ENCODE measurements at places on chromosomes 6 and 20. TPM values are rescaled to one million over a fixed set of nuclear protein-coding genes. Genes with fewer than 3 reads are reported as not detected.

- DNase-seq, result no peak
Measured at GRCh38 chr6:157670466-157671186, 152.4 kb upstream of the SNX9 start.

- no peak for DNase-seq
Measured at GRCh38 chr6:160133441-160134336, 12.1 kb downstream of the SLC22A1 start.

GRCh38 chr6:36906539-36907325 lies 21.0 kb downstream of the C6orf89 start:
- no peak for DNase-seq

DNA sequence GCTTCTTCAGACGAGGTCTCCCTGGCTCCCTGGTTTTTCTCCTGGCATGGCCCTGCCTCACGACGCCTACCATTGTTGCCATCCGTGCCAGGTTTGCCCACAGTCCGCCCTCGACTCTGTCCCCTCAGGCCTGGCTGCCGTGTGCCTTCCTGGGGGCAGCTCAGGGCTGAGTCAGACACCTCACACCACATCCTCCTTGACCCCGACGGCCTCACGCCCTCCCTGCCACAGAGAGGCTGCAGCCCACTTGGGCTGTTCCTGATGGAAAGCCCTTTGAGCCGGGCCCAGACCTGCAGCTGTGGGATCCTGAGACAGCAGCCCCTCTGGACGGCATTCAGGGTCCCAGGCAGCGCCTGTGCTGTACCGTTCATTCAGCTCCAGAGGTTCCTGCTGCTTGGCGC lies 108.3 kb downstream of the PSMB1 start:
- peak; percentile 5 for DNase-seq

- peak; percentile 41 for DNase-seq
Measured at GRCh38 chr20:40687384-40688128, 1.5 kb downstream of the MAFB start.

FAM83B gene
- 40.3 TPM for total RNA-seq

DNA sequence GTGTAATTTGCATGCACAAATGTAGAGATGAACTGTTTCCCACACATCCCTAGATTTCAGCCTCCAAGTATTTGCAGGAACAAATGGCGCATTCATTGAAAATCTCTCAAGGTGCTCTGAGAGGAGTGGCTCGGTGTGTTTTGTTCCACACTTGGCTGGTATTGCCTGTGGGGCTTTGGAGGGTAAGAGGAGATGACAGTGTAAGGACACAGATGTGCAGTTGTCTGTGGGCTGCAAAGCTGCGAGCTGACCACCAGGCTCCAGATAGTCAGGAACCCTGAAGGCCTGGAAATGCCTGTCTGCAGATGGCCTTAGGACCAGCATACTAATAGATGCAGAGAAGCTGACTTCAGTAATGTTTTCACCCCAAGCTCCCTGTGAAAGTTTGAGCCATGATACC lies 57.7 kb upstream of the PBOV1 start:
- no peak for DNase-seq

DNA sequence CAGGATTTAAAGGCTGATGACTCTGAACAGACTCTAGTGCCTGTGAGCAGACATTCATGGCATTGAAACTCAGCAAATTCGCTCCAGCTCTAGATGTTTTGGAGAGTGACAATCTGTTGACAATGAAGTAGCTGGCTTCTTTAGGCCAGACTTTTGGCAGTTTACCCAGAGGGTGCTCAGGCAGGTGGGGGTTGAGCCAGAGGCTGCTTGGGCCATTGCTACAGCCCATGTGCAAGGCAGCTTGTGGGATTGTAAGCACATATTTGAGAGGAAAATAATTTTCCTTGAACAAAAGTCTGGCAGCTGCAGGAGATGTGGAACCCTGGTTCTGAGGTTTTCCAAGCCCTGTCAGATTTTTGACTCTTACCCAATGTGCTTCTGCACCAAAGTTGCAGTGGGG lies 311.6 kb downstream of the CDC5L start:
- no peak for DNase-seq

DNA sequence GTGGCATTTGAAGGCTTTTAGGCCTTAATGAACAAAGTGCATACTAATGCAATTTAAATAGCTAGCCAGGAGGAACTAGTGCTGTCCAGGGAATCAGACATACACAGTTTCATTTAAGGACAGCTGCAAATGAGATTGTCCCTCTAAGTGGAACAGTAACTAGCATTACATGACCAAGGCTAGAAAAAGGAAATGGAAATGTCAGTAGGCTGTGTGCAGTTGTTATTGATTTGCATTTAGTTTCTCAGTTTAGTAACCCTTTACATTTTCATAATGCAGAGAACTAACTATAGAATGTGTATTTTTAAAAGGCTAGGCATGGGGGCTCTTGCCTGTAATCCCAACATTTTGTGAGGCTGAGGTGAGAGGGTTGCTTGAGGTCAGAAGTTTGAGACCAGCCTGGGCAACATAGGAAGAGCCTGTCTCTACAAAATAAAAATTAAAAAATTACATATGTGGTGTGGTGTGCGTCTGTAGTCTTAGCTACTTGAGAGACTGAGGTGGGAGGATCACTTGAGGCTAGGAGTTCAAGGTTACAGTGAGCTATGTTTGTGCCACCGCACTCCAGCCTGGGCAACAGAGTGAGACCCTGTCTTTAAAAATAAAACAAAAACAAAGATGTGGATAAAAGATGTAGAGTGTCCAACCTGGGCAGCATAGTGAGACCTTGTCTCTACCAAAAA lies 468.0 kb downstream of the UTRN start:
- no peak for DNase-seq

DNA sequence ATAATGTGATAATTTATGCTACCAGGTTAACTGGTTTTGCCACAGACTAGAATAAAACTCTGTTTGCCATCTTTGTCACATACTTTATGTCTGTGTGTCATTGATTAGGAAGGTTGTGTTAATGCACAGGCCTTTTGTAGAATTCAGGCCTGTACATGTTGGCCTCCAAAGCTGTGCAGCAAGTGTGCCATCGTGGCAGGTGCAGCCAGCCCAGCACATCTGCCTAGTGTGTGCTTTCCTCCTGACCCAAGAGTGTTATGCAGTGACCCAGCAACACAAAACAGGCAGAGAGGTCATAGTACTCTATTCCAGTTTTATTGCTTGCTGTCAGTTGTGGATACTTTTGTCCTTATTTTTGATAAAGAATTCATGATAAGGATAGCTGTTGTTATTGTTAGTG lies 3.7 kb downstream of the MAP3K4 start:
- peak; percentile 58 for DNase-seq

GRCh38 chr20:43691928-43692524 lies 25.1 kb downstream of the MYBL2 start:
- peak; percentile 31 for DNase-seq

DNA sequence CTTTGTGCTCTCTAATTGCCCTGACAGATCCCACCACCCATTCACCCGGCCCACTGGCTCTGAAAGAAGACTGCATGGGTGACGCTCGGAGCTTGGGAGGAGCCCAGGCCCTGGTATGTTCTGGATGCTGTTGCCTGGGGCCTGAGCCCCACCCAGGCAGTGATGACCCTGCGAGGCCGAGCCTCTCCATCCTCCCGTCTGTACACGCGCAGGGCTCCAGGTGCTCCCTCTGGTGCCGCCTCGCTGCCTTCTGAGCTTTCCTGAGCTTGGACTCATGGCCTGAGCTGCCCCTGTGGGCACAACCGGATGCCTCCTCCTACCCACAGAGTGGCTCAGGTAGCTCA lies 61.2 kb downstream of the STK35 start:
- DNase-seq, result no peak

- no peak for DNase-seq
Measured at GRCh38 chr6:128425856-128426255, 94.5 kb downstream of the PTPRK start.

SLC22A7 gene
- not detected for total RNA-seq

- DNase-seq, result no peak
Measured at GRCh38 chr20:60955706-60956105, 296.4 kb upstream of the CDH4 start.

PSMF1 gene
- total RNA-seq, result 20.3 TPM

BPIFB4 gene
- not detected for total RNA-seq

MUC22 gene
- total RNA-seq, result under 0.01 TPM

KIAA0408 gene
- not detected for total RNA-seq

DNA sequence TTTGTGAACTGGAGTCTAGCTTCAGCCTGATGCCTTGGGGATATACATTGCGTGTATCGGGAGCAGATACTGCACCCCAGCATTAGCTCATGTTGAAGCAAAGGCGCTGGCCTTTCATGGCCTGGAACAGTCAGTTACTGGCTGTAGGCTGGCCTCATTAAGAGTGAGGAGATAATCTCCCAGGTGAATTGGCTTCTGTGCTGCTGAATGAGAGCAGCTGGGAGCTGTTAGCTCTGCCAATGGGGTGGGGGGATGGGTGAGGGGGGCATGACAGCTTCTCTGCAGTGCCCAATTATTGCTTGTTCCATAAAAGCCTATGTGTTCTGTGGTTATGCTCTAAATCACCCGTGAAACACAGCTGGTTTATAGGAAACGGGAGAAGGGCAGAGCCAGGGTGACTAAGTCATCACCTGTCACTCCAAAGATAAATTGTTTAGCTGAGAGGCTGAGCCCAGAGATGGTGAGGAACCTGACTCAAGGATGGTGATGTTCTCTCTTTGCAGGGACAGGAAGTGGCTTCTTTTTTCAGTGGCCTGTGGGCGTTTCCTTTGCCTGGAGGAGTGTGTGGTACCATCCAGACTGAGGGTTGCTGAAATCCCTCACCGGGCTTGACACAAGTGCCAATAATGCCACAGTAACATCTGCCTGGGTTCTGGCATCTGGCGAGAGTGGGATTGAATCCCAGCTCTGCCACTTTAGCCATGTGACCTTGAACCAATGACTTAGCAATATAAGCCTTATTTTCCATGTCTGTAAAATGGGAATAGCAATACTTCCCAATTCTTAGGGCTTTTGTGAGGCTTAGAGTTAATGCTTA lies 170.8 kb downstream of the BCAS1 start:
- DNase-seq, result peak; percentile 78

DNA sequence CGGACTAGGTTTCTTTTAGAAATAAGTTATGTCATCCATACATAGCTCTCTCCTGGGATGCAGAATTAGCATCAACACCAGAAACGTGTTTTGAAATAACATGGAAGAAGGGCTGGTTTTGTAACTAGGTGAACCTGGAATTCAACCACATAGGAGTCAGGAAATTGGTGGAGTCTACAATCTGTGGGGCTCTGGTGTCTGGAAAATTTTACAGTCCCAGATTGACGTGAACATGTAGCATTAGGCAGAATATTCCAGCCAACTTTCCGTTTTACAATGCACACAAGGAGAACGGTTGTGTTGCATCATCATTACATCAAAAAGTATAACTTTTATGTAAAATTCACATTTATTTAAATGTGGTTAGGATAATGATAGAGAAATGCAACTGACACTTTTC lies 1.9 kb downstream of the KCNQ5 start:
- no peak for DNase-seq

OPN5 gene
- not detected for total RNA-seq

DNA sequence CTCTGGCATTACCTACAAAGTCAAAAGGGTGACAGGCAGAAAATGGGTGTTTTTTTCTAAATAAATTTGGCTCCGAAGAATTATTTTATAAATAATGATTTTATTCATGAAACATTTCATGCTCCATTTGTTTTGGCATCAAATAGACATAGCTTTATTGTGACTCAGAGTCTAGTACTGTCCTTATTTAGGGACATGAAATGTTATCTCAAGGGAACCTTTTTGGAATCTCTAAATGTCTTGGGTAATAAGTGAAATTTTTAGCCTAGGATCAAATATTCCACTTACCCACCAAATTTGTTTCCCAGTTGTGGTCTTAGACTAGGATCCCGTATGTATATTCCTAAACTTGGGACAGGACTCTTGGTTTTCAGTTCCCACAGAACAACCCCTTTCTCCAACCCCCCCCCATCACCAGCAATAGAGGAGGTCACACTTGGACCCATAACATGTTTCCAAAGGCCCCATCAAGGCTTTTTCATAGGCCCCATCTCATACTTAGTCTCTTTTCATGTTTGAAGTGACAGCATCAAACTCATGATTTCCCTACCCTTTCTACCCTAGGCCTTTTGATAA lies 81.8 kb downstream of the JAG1 start:
- DNase-seq, result no peak

DNA sequence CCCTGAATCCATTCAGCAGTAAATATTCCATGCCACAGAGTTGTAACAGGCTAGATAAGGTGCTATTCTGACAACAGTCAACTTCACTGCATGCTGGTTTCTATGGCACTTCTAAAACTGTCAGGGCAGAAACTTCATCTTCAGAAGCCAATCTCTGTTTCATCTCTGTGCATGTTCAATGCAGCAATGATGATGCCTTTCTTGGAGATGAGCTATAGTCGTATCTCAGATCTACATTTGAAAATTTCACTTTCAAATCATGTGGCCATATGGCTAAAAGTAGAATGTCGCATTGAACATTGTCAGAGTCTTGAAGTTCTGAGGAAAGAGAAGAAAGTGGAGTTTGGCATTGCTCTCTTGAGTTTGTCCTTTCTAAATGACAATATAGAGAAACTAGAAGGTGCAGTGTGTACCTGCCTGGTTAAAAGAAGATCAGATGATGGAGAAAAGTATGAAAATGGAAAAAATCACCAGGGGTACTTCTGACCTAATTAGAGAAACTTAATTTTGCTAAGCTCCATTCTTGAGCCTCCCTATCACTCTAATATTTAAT lies 49.0 kb upstream of the VSTM2L start:
- DNase-seq, result no peak

GRCh38 chr20:24724982-24725533 lies 224.0 kb upstream of the CST7 start:
- DNase-seq, result no peak

DNA sequence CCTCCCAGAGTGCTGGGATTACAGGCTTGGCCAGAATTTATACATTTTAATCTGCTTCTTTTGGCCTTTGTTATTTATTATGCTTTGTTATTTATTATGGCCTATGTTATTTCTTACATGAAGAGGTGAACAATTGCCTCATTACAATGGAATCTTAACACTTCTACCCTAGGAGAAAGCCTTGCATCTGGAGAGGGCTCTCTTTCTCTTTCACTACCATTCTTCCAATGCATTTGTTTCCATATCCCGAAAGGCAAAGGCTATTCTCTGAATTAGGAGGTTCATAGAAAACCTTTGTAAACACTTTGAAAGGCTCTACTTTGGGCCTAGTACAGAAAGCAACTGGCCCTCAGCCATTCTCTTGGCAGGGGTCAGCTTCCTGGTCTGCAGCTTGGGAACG lies 19.9 kb upstream of the DEK start:
- DNase-seq, result no peak

BIRC7 gene
- not detected for total RNA-seq

GRCh38 chr20:36421641-36422040 lies 115.5 kb downstream of the DLGAP4 start:
- no peak for DNase-seq

All from bronchial epithelial cell (primary cell).